ENCODE measurements at places on chromosomes 7 and 10. TPM values are rescaled to one million over a fixed set of nuclear protein-coding genes. Genes with fewer than 3 reads are reported as not detected.

DNA sequence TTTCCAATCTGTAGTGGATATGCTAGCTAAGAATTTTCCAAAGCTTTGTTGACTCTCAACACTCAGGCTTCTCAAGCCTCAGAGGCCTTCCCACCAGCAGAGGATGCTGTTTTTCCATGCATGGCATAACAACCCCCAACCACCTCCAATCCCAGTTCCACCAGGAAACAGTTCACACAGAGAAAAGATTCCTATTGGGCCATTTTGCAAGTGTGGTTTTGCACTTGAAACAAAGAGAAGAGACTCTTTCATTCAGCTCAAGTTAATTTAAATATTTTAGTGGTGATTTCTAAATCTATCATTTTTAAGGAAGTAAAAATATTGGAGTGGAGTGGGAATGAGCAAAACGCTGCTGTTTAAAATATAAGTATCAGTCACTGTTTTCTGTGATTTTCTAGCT is 105.6 kb upstream of the COL1A2 start:
- H3K27me3 ChIP-seq: no peaks in the 10 kb centered on the region
- no peaks in the 10 kb centered on the region for H3K4me1 ChIP-seq
- H3K36me3 ChIP-seq: no peaks in the 10 kb centered on the region

- no peaks in the 10 kb centered on the region for H3K36me3 ChIP-seq
- DNase-seq: no peak
- no peak overlapping the region for H3K4me3 ChIP-seq
- no peak overlapping the region for H3K27ac ChIP-seq
These were observed 1021.3 kb downstream of the XPNPEP1 start for GRCh38 chr10:108901781-108902618.

DNA sequence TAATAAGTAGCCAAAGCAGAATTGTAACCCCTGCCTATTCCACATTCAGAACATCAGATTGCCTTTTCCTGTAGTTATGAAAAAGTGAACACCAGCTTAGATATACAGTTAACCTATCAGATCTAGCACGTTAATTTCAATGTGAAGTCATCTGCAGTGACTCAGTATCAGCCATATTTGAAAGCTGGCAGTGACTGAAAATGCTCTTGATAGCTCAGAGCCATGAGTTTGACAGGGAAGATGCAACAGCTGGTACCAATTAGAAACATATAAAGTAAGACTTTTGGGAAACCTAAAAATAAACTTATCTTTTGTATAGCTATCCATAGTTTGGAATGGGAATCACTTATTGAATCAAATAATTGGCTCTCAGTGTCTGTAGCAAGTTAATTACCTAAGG is 284.1 kb upstream of the NPSR1 start:
- H3K27ac ChIP-seq: no peak overlapping the region
- H3K4me3 ChIP-seq: no peak overlapping the region
- no peaks in the 10 kb centered on the region for H3K4me1 ChIP-seq
- no peaks in the 10 kb centered on the region for H3K36me3 ChIP-seq
- no peaks in the 10 kb centered on the region for H3K27me3 ChIP-seq

DNA sequence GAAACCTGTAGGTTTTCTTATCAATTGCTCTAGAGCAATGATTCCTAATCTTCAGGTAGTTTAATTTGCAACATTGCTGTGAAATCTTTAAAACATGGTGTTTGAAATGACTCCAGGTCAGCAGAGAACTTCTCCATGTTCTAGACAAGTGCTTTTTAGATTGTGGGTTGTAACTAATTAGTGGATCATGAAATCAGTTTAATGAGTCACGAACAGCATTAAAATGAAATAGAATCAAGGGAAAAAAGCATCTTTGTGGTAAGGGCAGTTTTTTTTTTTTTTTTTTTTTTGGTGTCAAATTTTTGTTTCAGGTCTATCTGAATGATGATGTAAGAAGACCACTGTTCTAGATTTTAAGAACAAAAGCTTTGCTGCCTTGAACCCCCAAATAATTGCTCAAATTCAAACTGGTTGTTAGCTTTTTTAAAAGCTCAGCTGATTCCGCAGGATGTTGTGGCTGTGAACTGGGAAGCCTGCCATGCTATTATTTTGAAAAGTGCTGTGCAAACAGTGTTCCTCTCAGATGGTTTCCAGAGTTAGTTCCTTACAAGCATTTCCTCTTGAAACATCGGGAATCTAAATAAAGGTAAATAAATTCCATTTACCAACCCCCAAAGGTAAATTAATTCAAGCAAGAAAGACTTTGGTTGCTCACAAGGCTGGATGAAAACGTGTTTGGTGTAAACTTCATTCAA is 13.1 kb upstream of the PDK4 start:
- H3K4me1 ChIP-seq: peaks cover 7% of the 10 kb centered on the region
- H3K4me3 ChIP-seq: peak overlapping the region; percentile 18
- no peaks in the 10 kb centered on the region for H3K36me3 ChIP-seq
- no peaks in the 10 kb centered on the region for H3K27me3 ChIP-seq
- peak; percentile 68 for DNase-seq

DNA sequence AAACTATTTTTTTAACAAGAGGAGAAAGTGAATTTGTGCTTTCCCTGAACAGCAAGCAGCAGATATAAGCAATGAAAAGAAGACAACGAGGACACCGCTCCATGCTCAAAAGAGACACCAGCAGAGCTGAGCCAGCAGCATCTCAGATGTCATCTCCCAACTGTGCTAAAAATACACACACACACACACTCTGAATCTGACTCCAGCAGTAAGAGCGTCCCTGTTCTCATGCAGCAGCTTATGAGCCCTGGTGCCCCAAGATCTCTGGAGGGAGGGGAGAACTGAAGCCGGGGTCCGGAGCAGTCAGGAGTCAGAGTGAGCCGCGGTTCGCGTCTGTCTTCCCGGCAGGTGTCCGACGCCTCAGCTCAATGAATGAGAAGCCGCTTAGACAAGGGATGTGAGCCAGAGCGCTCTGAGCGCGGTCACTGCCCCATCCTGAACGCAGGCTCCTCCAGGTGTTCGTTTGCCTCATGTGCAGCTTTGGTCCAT is 49.2 kb downstream of the SVIL start:
- H3K4me1 ChIP-seq: peaks cover 3% of the 10 kb centered on the region
- H3K36me3 ChIP-seq: no peaks in the 10 kb centered on the region
- H3K27me3 ChIP-seq: no peaks in the 10 kb centered on the region
- no peak overlapping the region for H3K4me3 ChIP-seq

DNA sequence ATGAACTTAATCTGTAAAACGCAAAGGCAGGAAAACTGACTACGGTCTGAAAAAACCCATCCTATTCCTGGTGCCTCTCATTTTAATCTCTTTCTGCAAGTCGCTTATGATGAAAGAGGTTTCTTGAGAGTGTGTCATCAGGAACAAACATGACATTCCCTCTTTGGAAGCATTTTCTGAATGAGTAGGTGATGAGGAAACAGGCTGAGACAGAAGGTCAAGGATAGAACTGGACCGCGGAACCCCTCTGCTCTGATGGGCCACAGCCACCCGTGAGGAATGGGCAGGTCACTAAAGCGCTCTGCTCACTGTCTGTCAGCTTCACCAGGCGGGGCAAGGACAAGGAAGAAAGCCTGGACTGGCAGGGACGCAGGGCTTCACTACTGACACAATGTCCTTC is 28.6 kb downstream of the BEND7 start:
- no peaks in the 10 kb centered on the region for H3K36me3 ChIP-seq
- no peak overlapping the region for H3K27ac ChIP-seq
- H3K27me3 ChIP-seq: no peaks in the 10 kb centered on the region
- H3K4me3 ChIP-seq: no peak overlapping the region

DNA sequence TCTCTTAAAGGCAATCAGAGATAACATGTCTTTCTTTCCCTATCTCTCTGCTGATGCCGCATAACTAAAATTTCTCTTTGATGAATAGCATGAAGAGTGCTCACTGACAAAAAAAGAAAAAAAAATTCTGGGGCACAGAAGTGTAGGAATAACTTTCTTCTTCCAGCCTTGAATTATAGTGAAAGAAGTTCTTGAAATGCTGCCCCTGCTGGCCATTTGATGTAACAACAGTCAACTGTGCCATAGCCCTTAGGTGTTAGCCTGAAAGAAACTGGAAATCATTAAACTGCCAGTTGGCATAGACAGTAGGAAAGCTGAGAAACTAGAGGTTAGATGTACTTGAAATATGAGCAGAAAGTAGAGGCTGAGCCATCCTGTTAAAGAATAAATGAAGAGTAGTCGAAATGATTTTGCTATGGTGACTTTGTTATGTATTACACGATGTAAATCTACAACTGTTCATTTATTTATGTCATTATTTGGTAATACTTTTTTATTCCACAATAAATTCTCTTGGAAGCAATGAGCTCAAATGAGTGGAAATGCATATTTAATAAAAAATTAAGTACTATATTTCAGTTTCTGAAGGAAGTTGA is 48.3 kb upstream of the FAM171A1 start:
- H3K4me1 ChIP-seq: no peaks in the 10 kb centered on the region
- H3K4me3 ChIP-seq: no peak overlapping the region
- no peaks in the 10 kb centered on the region for H3K36me3 ChIP-seq

DNA sequence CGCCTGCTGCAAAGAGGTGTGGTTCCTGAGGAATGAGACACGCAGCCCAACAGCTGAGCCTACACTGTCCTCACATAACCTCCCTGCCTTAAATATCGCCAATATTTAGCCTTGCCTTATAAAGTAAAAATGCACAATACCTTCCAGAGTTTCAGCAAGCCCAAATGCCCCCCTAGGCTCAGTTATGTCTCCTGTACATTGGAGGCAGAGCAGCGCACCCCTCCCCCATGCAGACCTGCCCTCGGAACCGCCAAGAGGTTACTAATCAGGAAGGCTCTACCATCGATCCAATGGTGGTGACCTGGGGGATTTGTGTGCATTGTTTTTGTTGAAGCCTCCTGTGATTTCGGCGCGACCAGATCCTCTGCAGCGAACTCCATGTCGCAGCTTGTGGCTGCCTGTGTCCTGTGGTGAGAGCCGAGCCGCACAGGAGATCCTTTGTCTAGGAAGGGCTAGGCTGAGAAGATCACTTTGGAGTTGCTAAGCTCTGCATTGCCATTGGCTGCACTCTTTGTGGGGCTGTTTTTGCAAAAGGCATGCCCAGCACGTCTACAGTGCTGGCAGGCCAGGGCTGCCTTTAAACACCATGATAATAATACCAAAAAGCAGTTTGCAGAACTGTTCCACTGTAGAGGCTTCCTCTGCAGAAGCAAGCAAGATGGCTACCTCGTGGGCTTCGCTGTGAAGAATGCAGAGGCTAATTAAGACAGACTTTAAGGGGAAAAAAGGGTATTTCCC is 40.1 kb downstream of the TET1 start:
- peak overlapping the region; percentile 66 for H3K27ac ChIP-seq
- DNase-seq: peak; percentile 57
- H3K4me1 ChIP-seq: no peaks in the 10 kb centered on the region
- no peaks in the 10 kb centered on the region for H3K36me3 ChIP-seq
- H3K27me3 ChIP-seq: no peaks in the 10 kb centered on the region

- DNase-seq: no peak
- no peaks in the 10 kb centered on the region for H3K36me3 ChIP-seq
- no peaks in the 10 kb centered on the region for H3K27me3 ChIP-seq
- H3K4me1 ChIP-seq: no peaks in the 10 kb centered on the region
These were observed 137.0 kb downstream of the GRK5 start for GRCh38 chr10:119344381-119344780.

Gene DNAJB9
- total RNA-seq: 20.4 TPM

Gene CHAT
- not detected for total RNA-seq

Gene FKBP14
- 10.5 TPM for total RNA-seq

Gene DNTT
- total RNA-seq: not detected

Gene ANKRD30A
- total RNA-seq: not detected

Gene DEPP1
- 1,439 TPM for total RNA-seq
